ENCODE measurements at places on chromosomes 5 and 9.

DNA sequence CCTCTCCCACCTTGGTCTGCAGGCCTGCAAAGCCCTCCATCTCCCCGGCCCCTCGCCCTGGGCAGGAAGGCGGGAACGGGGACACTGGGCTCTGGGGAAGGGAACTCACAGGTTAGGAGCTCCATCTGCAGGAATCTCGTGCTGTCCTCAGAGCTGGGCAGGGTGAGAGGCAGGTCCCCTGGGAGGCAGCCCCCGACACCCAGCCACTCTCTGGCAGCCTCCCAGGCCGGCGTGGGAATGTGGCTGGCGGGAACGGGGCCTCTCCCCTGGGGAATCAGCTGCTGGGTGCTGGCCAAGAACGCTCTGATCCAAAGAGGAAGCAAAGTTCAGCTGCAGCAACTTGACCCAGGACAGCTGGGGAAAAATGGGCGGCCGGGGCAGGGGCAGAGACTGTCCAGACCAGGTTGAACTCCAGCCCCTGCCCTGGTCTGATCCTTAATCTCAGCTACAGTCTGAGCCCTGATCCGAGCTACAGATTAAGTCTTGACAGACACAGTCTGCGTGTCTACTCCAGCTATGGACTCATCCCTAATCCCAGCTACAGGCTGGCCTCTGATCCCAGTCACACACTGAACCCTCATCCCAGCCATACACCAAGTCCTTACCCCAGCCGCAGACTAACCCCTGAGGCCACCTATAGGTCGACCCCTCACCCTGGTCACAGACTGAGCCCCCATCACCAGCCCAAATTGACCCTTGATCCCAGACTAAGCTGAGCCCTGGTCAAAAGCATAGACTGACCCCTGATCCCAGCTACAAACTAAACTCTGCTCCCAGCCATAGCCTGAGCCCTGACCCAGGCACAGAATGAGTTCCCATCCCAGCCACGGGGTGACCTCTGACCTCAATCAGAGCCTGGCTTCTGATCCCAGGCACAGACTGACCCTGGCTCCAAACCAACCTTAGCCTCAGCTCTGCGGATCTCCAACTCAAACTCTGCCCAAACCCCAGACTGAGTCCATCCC, 37.3 kb upstream of the EGFL7 start:
- DNase-seq, result no peak

GRCh38 chr5:143714629-143715028, 97.3 kb upstream of the HMHB1 start:
- no peak for DNase-seq

GRCh38 chr9:99109522-99109921, 4.6 kb downstream of the TGFBR1 start:
- DNase-seq, result no peak

GRCh38 chr5:36045895-36046294, 20.8 kb downstream of the UGT3A2 start:
- no peak for DNase-seq

GRCh38 chr5:168011096-168011495, 280.3 kb upstream of the WWC1 start:
- no peak for DNase-seq

GRCh38 chr5:11563822-11564221, 340.4 kb downstream of the CTNND2 start:
- DNase-seq, result no peak

- no peak for DNase-seq
These were observed 715 bp upstream of the C5orf34 start for GRCh38 chr5:43515678-43516048.

- no peak for DNase-seq
These were observed 263.9 kb downstream of the CHSY3 start for GRCh38 chr5:130168211-130168610.
